Urinary bladder (tissue), 4 donors: ENCODE measurements at places on chromosomes 13 and 19. TPM values are rescaled to one million over a fixed set of nuclear protein-coding genes. Genes with fewer than 3 reads are reported as not detected.
A peak's percentile ranks its signal among the peaks of the same experiment; 100 is the strongest.

- no peak for DNase-seq
These were observed 19.2 kb downstream of the TMEM272 start for GRCh38 chr13:51825681-51826254.

DNA sequence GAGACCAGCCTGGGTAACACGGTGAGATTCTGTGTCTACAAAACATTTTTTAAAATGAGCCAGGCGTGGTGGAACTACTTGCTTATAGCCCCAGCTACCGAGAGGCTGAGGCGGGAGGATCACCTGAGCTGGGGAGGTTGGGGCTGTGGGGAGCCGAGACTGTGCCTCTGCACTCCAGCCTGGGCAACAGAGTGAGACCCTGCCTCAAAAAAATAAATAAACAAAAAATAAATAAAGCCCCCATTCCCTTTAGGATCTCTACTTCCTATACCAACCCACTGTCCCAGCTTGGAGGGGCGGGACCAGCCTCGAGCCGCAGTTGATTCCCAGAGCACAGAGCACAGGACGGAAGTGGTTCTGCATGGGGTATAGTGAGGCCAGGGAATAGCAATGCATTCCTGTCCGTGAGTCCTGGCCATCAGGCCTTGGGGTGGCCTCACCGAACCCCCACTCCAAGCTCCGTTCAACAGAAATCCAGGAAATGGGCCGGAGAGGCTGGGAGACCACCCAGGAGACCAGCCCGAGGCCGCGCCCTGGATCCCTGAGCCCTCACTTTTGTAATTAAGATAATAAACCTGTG lies 4.9 kb upstream of the PTBP1 start:
- no peak for DNase-seq

DNA sequence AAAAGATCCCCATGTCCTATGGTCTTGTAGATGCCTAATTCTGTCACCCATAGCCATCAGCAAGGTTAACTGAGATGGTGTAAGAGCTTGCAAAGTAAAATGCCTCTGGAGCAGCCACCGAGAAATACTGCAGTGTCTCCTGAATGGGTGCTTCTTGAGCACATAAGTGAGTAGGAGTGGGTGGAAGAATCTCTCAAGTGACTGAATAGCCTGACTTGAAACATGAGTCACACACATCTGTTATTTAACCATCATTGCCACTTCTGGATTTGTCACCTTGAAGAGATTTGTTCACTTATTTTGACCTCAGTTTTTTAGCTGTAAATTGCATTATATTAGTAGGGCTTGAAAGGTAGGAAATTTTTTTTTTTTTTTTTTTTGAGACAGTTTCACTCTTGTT lies 2.3 kb downstream of the ZNF714 start:
- no peak for DNase-seq

DNA sequence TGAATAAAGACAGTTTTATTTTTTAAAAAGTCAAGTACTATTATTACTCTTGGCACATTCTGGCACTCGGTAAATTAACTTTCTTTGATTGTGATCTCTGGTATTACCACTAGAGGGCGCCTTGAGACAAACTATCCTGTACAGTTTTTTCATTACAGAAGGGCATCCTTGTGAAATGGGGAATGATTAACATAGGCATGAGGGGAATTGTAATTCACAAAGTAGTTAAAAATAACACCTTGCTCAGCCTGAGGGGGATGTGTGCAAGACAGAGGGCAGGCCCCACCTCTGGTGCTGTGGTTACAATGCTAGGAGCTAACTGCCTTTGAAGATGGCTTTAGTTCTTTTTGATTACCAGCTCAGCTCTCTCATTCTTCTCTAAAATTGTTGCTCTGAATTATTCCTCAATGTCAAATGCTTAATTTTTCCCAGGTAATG lies 24.2 kb upstream of the C1QTNF9B start:
- peak; percentile 20 for DNase-seq

GRCh38 chr19:54029301-54029700 lies 34.4 kb downstream of the VSTM1 start:
- DNase-seq: no peak

- no peak for DNase-seq
These were observed 63.4 kb upstream of the MED4 start for GRCh38 chr13:48158290-48158689.

DNA sequence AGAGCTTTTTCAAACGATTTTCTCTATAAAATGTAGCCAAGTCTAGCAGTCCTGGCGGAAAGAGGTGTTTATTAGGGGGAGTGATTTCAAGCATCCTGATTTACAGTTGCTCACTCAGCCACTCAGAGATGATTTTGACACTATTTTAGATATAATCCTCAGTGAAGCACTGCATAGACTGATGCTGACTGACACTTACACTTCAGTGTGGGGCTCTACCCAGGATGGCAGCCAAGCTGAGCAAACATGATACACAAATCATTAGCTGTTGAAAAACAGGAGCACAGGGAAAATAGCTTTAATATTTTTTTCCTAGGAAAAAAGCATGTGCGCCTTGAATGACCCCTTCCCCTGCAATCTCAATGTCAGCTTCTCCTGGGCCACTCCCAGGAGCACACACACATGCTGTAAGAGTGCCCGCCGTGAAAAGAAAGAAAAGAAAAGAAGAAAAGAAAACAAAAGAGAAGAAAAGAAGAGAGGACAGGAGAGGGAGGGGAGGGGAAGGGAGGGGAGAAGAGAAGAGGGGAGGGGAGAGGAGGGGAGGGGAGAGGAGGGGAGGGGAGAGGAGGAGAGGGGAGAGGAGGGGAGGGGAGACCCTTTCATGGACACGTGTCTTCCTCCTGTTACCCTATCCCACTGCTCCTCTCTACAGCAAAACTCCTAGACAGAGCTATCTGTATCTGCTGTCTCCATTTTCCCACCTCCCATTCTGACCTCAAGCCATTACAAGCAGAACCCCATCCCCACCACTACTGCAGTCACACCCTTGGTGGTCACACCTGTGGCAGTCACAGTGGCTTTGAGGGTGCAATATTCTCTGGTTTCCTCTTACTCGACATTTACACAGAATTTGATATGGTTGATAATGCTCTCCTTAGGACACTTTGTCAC lies 36.4 kb downstream of the RCBTB2 start:
- DNase-seq: no peak

- no peak for DNase-seq
These were observed 701.3 kb downstream of the UQCRFS1 start for GRCh38 chr19:28511655-28512054.

DNA sequence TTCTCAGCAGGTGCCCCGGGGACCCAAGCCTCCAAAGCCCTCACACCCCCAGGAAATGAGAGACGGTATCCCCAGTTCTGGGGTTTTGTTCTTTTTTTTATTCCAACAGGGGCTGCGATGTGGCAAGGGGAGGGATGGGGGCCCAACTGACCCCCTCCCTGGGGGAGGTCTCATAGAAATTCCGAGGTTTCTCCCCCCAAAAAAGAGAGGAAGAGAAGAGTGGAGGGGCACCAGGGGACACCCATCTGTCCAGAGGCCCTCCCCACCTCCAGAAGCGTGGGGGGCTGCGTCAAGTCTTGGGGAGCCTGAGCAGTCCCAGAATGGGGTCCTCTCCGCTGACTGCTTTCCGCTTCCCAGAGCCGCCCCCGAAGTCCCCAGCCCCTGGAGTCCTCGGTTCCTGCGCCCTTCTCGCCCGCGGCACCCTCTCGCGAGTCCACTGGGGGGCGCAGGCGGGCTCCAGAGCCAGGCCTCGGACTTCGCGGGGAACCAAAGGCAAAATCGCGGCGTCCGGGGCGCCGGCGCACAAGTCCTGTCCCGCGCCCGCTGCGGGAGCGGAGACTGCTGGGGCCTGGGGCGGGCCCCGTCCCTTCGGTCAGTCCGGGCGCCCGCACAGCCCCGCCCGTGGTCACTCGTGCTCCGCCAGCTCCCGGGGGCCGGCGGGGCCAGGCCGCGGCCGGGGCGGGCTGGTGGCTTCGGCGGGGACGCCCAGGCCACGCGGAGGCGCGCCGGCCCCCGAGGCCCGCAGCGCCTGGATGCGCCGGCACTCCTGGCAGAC lies 4.4 kb upstream of the ATP1A3 start:
- DNase-seq: no peak

- DNase-seq: no peak
These were observed at the start of gene POU2F2 for GRCh38 chr19:42132030-42132628. Gene POU2F2 (minus strand): TSS chr19:42132446. CDS start chr19:42132411, 35 bp downstream.

- DNase-seq: no peak
These were observed 37.1 kb upstream of the RNF113B start for GRCh38 chr13:98214008-98214643.

DNA sequence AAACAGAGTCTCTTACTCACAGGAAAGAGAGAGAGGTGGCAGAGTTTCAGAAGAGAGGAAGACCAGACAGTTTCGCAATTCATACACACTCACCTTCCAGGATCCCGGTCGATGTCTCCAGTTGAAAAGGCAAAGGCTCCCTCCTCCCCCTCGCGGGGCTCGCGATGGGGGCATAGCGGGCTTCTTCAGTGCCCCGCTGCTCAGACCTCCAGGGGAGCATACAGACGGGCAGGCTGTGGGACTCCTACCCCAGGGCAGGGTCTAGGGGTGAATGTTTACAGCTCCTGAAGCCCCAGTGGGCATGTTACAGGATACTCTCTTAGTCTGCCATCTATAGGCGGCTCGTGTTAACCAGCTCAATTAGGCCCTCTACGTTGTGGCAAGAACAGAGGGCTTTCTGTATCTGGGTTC lies 139.2 kb downstream of the SLITRK5 start:
- no peak for DNase-seq

- DNase-seq: no peak
These were observed 18.7 kb downstream of the MISP start for GRCh38 chr19:769616-770015.

DNA sequence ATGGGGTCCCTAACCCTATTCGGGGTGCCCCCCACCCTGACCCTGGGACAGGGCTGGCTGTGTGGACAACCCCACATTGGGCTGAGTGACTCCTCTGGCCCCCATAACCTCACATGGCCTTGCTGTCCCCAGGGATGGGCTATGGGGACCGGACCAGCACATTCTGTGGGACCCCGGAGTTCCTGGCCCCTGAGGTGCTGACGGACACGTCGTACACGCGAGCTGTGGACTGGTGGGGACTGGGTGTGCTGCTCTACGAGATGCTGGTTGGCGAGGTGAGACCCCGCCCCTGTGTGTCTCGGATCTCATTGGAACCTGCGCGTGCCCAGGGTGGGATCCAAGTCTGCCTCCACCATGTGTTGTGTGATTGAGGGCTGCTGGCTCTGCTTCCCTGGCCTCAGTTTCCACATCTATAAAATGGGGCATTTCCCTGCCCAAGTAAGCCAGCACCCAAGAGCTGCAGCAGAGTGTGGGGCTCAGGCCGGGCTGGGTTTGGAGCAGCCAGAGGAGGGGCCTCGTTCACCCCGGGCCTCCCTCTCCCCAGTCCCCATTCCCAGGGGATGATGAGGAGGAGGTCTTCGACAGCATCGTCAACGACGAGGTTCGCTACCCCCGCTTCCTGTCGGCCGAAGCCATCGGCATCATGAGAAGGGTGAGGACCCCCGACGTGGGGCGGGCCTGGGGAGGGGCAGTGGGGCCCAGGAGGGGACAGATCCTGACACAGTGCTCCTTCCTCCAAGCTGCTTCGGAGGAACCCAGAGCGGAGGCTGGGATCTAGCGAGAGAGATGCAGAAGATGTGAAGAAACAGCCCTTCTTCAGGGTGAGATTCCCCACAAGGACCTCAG lies 4.9 kb downstream of the PTGER1 start:
- no peak for DNase-seq

GRCh38 chr13:113998781-113999617 lies 25.1 kb upstream of the C13orf46 start:
- no peak for DNase-seq

- DNase-seq: no peak
These were observed 934.3 kb downstream of the DIAPH3 start for GRCh38 chr13:59229401-59229800.

- no peak for DNase-seq
These were observed 4.4 kb upstream of the CYP4F2 start for GRCh38 chr19:15902254-15902653.

- DNase-seq: no peak
These were observed 9.8 kb upstream of the CEACAM18 start for GRCh38 chr19:51468545-51468920.

DNA sequence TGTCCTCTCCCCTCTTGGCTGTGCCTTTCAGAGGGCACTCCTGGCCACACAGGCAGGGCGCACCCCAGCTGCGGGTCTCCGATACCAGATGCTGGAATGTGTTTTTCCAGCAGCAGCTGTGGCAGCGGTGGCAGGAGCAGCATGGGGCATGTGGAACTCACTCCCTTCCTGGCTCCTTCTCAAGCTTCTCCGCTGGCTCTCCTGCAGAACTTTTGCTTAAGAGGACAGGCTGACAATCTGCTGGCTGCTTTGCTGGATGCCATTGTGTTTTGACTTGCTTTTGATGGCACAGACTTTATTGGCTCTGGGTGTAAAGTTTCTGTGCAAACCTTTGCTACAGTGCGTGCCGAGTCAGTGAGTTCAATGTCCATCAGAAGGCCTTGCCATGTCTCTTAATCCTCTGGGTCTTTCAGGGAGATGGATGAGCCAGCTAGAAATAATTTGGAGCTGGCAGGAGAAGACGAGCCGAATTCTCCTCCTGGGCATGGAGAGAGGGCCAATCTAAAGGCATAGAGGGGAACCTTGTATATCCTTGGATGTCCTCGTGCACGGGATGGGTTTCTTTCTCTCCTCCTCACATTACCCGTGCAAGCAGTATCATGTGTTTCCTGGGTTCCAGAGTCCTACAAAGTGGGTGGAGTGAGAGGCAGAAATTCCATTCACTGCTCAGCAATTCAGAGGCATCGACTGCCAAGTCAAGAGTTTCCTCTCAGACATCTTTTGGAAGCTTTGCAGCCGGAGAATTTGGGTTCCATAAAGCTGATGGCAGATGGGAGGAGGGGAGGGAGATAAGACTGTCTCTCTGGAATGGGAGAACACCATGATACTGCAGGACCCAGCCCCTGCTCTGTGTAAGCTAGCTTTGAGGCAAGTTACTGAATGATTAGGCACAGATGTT lies 231.2 kb downstream of the FGF9 start:
- peak; percentile 67 for DNase-seq

GRCh38 chr19:23539499-23539898 lies 144.2 kb upstream of the ZNF91 start:
- no peak for DNase-seq

Gene FCAR
- 0.67 TPM for polyA plus RNA-seq

Gene PLPP2
- polyA plus RNA-seq: 17.5 TPM

Gene CYP2A6
- 1.5 TPM for polyA plus RNA-seq

Gene TNFSF13B
- 3.8 TPM for polyA plus RNA-seq

Gene MIA
- 11.8 TPM for polyA plus RNA-seq

Gene MYO9B
- polyA plus RNA-seq: 55.2 TPM

Gene ZNF865
- 13.7 TPM for polyA plus RNA-seq

Gene CERS1
- polyA plus RNA-seq: 2.2 TPM

Gene TEKTIP1
- 0.79 TPM for polyA plus RNA-seq
